ENCODE measurements at places on chromosomes 5 and 9.

DNA sequence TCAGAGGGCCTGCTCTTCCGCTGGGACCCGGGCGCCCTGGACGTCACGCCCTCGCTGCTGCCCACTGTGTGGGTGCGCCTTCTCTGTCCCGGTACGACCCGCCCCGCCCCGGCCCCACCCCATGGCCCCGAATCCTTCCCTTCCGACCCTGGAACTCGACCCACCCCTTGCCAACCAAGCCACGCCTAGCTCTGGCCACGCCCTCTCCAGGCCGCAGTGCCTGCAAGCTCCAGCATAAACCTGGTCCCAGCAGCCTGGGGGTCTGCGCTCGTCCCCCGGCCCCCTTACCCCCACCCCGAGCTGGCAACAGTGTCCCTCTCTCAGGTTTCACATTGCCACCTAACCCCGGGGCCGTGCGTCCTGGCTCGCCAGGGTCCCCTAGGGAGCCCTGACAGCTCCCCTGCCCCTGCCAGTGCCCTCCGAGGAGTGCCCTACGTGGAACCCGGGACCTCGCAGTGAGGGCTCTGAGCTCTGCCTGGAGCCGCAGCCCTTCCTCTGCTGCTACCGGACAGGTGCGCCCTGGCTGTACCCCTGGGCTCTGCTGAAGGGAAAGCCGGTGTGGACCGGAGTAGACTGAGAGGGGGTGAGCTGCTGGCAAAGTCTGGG lies 3.4 kb downstream of the ADGRD2 start:
- DNase-seq: no peak

DNA sequence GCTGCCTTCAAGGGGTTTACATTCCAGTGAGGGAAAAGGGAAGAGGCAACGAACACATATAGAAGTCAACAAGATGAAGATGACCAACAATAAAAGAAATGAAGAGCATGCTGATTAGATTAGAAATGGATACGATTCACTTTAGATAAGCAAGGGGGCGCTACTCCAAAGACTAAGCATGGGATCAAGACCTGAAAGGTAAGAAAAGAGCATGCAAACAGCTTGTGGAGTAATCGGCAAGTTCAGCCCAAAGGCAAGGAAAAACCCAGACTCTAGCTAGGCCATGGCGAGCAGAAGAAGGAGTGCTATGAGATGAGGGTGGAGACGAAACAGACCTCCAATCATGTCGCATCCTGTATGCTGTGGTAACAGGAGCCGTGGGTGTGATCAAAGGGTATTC lies 124.4 kb downstream of the FANCC start:
- DNase-seq: no peak

- no peak for DNase-seq
Measured at GRCh38 chr5:157524887-157525286, 50.7 kb downstream of the ADAM19 start.

DNA sequence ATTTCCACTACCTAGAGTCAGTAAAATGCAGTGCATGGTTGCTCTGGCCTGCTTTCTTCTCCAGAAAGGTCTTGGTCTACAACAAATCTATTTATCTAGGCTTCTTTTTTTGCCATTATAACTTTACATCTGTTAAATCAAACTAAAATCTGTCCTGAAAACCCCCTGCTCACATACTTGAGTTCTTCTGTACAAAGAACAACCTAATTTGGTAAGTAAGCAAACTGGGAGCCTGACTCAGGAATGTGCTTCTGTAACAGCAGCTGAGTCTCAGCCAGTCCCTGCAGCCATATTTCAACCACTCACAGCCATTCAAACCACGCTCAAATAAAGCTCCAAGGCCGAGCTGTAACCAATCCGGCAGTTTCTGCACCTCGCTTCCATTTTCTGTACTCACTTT lies 95.8 kb downstream of the PLPP1 start:
- DNase-seq: no peak

DNA sequence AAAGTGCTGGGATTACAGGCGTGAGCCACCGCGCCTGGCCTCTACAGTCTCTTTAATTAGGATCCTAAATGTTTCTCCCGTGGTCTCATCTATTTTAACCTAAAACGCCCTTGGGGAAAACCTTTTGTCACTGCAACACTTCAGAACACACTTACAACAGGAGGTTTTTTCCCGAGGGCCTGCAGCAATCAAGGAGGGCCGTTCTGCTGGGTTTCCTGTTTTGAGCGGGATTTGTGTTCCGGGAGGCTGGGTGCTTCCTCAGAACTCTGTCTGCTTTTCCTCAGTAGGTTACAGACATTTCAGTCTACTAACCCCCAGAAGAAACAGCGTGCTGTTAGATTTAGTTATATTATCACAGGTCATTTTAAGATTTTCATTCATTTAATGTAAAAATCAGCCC lies 65.4 kb upstream of the IRX4 start:
- no peak for DNase-seq

DNA sequence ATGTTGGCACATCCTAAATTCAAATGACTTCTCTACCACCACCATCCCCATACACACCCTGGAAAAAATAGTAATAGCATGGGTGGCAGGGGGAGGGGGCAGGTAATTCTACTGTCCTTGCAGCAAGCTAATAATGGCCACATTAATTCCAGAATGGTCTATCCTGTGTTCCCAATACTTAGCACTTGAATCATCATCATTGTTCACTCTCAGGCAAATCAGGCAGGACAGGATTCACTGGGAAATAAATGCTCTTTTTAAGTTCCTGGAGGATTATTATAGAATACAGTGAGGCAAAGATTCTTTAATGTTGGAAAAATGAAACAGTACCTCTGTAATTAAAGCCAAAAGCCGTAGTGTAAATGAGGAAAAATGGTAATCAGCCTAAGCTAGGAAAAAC lies 254.5 kb downstream of the ARRDC3 start:
- DNase-seq: no peak

DNA sequence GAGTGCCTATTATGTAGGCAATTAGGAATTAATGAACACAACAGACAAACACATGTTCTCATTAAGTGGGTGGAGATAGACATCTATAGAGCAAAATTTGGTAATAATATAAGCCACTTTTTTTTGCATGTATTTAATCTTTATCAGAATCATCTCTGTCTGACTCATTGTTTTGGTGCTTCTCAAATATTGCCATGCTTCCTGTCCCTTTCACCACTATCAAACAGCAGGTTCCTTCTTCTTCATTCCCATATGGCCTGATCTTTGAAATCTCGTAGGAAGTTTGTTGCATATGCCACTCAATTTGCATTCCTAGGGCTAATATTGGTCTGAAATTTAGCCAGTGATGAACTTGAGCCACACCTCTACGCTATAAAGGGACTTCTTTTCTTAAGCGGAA lies 128.9 kb upstream of the SPEF2 start:
- no peak for DNase-seq

GRCh38 chr5:111259636-111260035 lies 35.5 kb downstream of the CAMK4 start:
- DNase-seq: no peak

- no peak for DNase-seq
Measured at GRCh38 chr5:140324617-140325241, 21.7 kb downstream of the HBEGF start.

DNA sequence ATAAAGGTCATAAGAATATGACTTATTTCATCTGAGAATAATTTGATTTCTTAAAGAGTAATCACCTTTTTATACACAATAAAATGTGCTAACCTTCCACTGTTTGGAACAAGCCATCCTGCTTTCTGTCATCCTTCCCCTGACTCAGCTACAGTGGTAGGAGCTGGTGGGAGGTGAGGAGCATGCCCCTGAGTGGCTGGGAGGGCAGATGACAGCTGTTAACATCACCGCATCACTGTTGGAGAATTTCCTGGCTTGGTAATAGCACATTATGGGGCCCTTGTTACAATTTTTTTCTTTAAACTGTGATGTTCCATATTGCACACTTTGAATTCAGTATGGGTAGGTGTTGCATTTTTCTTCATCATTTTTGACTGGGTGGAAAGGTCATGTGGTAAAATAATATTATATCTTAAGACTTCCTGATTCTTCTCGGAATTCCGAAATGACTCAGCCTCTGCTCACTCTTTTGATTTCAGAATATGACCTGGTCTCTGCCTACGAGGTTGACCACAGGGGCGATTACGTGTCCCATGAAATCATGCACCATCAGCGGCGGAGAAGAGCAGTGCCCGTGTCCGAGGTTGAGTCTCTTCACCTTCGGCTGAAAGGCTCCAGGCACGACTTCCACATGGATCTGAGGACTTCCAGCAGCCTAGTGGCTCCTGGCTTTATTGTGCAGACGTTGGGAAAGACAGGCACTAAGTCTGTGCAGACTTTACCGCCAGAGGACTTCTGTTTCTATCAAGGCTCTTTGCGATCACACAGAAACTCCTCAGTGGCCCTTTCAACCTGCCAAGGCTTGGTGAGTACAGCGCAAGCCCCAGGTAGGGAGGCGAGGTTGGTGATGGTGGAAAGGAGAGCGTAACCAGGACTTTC lies 5.8 kb downstream of the ADAMTS16 start:
- no peak for DNase-seq

- no peak for DNase-seq
Measured at GRCh38 chr9:122065923-122066629, 27.0 kb downstream of the TTLL11 start.

DNA sequence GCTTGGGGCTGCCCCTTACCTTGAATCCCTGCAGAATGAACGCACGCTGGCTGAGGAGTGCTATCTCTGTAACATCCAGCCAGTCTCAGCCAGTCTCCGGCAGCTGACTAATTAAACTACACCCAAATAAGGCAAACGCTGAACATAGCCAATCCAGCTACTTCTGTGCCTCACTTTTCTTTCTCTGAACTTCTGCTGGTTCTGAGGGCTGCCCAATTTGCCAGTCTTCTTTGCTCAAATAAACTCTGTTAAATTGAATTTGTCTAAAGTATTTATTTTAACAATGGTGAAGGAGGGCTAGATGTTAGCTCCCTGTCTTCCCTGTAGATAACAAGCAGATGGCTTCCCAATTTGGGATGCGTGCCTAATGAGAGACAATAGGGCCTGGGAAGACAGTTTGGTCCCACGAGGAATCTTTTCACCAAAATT lies 154.0 kb upstream of the NFIL3 start:
- DNase-seq: no peak

GRCh38 chr5:72093824-72094223 lies 13.5 kb upstream of the MAP1B start:
- no peak for DNase-seq

DNA sequence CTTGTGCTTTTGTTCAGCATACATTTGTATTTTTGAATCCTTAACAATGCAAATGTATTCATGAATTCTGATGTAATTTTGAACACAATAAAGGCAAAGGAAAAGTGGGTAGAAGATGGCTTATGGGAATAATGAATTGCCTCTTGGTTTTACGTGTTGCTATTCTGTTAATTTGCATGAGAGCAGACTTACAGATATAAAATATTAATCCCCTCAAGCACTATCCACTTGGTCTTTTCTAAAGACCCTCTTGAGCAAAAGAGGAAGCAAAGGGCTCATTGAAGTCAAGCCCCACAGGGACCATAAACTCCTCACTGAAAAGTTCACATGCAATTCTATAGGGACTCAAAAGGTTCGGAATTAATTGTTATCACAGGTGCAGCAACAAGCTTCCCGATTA lies 51.9 kb downstream of the OSTF1 start:
- DNase-seq: no peak

GRCh38 chr5:33068786-33069185 lies 357.7 kb downstream of the NPR3 start:
- DNase-seq: no peak

DNA sequence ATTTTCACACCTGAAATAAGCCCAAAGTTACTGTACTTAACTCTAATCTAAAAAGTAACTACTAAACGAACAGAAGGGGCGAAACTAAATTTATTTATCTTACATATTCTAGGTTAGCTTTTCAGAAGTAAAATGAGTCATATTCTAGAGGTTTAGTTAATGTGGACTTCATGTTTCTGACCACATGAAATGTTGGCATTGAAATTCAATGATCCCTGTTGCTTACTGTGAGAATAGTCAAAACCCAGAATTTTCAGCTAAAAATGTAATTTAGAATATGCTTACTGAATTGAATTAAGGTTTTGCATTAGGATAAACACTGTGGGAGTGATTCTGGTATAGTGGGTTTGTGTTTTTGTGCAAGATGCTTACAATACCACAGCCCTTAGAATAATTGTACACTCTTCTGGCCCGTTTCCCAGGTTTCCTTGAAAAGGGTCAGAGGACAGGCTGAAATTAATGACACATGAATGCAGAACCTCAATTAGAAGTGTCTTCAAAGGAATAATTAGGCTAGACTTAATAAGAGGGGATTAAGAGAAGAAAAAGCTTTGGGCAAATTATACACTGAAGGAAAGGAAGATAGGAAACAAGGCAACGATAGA lies 1.4 kb upstream of the SNX18 start:
- no peak for DNase-seq

GRCh38 chr9:109904666-109905065 lies 124.7 kb downstream of the PALM2AKAP2 start:
- DNase-seq: no peak

DNA sequence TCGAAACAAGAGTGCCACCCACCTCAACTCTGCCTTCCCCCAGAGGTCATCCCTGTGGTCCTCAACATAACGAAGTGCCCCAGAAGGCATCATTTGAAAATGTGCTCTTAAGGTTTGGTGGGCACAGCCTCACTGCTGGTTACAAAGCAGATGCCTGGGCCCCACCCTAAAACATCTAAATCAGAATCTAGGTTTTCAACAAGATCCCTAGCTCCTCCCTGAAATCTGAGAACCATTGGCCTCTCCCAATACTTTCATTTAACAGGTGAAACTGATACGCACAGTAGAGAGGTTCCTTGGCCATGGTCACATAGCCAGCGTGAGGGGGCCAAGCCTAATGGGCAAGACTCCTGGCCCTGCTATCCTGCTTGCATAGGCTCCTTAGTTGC lies 376.2 kb upstream of the CLINT1 start:
- no peak for DNase-seq

DNA sequence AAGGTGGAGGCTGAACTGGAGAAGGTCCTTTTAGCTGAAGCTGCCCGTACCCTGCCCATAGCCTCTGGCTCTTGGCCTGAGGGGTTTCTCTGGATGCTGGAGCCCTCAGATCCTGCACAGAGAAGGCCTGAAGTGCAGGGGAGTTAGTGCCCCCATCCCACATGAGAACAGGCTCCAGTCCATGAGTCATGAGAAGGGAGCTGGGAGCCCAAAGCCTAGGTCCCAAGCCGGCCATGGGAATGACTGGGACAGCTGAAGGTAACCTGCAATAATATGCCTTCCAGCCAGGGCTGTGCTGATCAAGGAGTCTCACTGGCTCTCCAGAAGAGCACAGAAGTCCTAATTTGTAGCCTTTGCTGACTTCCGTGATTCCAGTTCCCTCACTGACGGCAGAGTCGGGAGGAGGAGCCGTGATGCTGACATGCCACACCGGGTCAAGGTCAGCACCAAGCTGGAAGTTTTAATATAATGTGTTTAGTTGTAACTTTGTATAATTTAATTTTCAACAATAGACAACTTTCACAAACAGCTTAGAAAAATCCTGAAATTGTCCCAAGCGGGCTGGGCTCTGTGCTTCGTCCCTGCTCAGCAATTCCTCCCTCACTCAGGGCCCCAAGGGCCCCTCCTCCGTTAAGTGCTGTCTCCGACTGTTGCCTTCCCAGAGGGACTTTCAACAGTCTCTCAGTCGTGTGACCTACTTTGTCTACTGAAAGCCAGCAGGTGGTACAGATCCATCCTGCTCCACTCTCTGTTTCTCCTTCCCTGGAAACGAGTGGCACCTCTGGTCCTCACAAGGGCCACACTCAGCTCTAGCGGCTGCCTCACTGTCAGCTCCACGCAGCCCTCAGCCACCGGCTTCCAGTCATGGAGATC lies 387.8 kb downstream of the GADD45G start:
- no peak for DNase-seq

- DNase-seq: no peak
Measured at GRCh38 chr5:120644516-120644915, 180.4 kb downstream of the PRR16 start.

Measured in GM18507 (cell line).